ENCODE measurements at places on chromosomes 4 and X.
A peak's percentile ranks its signal among the peaks of the same experiment; 100 is the strongest.

DNA sequence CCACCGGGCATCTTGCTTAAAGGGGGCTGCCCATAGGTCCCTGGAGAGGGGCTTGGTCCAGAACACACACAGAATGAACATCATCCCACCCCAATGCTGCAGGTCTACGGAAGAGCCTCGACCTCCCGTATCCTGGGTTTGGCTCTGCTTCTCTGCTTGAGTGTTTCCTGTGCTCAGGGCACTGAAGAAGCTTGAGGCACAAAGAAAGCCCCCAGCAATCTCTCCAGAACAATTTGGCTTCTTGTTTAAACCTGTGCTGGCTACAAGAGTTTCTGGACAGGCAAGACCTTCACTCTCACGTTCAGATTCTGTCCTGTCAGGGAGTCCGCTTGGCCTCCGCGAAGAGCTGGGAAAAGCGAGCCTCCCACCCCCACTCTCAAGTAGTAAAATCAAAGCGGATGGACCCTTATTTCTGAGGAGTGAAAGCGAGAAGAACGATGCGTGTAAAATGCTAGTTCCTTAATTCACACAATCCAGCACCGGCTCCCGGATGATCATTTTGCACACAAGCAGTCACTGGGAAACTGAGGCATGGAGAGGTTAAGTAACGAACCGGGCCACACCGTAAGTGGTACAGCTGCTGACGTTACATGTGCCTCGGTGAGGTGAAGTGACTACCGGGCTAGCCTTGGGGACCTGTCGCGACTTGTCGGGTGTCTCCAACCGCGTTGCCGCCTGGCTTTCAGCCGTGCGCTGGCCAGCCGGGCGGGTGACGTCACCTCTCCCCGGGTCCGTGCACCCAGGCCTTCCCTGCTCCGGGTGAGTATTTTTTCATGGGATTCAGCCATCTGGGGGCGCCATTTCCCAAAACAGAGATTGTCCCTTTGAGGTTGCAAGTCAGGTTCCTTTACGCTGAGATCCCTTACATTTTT is 3.1 kb upstream of the SFRP2 start:
- no peak for DNase-seq

DNA sequence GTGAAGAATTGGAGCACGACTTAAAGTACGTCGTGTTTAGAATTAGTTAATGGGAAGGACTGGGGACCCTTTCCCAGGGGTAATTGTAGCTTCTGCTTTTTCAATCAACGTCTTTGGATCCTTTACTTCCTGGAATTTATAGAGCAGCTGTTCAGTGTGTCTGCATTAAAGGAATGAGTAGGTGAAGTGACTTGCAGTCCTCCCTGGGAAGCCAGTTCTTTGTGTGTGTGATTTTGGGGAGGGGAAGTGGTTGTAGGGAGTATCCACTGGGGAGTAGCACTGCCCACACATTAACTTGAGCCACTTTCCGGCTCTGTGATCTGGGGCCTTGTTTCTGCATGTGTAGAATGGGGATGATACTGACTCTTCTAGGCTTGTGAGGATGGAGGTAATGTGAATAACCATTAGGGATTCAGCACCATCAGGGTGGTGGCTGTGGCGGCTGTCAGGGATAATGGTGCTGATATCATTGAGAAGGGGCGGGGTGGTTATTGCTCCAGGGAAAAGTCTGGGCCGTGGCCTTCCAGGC is 54.7 kb downstream of the TMEM131L start:
- DNase-seq = no peak

GRCh38 chr4:77132652-77133312 is 24.2 kb upstream of the CCNG2 start:
- DNase-seq = no peak

- DNase-seq = no peak
These were observed 9.0 kb upstream of the TMEM144 start for GRCh38 chr4:158201322-158201721.

DNA sequence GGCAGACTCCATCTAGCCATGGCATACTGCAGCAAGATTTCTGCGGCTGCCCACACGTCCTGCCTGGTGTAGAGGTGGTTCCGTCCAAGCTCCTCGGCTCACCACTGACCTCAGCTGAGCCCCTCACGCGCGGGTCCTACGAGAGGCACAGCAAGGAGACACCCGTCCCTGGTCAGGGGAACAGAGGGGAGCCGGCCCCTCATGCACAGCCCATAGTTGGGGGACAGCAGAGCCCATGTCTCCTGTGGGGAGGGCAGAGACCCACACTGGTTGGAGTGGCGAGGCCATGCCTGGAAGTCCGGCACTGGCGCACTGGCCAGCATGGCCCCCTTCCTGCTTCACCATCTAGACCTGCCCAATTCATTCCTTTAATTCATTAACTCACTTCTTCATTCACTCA is 80.8 kb downstream of the HTRA3 start:
- DNase-seq = no peak

DNA sequence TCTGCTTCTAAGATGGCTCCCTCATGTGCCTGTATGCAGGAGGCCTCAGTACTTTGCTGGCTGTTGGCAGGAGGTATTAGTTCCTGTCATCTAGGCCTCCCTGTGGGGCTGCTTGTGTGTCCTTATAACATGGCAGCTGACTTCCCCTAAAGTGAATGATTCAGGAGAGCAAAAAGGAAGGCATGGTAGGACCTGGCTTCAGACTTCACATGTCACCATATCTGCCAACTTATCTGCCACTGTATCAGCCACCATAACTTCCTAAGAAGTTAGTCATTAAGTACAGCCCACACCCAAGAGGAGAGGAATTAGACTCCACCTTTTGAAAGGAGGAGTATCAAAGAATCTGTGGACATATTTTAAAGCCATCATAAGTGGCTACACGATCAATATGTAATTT is 122.5 kb downstream of the UCHL1 start:
- no peak for DNase-seq

GRCh38 chrX:32395878-32396277 is 815.5 kb downstream of the DMD start:
- DNase-seq = no peak

DNA sequence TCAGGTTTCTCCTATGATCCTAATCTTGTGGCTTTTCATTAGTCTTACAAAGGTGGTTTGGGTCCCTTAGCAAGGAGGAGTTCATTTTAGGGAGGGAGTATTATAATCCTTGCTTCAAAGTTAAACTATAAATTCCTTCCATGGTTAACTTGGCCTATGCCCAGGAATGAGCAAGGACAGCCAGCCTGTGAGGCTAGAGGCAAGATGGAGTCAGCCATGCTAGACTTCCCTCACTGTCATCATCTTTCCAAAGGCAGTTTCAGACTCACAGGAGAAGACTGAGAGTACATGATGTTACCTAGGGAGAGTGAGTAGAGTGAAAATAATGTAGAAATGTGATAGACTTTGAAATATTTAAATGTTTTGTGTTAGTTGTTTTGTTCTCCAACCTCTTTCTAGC is 192.3 kb downstream of the GPAT3 start:
- DNase-seq = no peak

- DNase-seq = no peak
These were observed 836.6 kb upstream of the PRKX start for GRCh38 chrX:4550018-4550417.

DNA sequence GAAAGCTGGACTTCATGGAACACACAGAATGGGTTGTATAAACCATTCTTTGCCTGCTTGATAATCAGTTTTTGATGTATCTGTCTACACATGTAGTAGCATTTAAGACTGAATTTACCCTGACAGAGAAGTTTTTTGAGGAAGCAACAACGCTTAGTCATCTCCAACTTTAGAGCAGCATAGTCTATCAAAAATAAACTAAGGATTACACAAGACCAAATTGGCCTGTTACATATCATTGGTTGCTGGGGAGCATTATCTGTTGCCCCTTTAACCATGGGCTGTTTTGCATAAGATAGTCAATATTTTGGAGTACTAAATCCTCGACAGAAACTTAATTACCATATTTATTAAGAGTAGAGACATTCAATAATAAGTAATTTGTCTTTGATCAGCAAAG is 347.4 kb downstream of the FAM47B start:
- DNase-seq = no peak

GRCh38 chrX:129642641-129643040 is 12.1 kb downstream of the APLN start:
- no peak for DNase-seq

DNA sequence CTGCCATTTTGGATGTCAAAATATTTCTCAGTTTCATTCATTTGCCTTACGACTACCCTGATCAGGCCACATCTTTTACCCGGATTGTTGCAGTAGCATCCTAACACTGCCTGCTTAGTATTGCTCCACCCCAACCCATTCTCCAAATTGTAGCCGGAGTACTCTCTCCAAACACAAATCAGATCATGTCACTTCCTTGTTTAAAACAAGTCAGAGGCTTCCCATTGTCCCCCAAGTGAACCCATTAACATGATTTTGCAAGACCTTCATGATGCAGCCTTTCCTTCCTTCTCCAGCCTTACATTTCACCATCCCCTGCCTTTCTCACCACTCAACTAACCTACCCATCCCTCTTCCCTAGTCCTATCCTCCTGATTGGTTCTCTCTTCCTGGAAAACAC is 53.1 kb downstream of the FANCB start:
- DNase-seq = no peak

- DNase-seq = no peak
These were observed 17.2 kb upstream of the CENPU start for GRCh38 chr4:184750926-184751584.

GRCh38 chrX:17627026-17627425 is 110.3 kb upstream of the SCML1 start:
- no peak for DNase-seq

DNA sequence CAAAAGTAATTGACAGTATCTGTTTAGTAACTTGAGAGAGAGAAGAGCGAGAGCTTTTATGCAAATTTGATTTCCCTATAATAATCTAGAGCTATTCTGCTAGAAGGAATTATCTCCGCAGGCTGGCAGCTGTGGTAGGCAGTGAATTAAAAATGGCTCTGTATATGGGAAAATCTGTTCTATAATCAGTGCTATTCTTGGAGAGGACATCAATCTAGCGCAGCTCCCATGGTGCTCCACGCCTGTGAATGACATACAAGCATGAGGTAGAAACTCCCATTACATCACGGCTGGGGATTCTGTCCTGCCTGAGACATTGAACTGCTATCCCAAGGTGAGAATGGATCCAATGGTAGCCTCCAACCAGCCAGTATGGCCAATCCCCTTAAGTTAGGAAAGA is 179.0 kb downstream of the DHX15 start:
- peak; percentile 4 for DNase-seq

GRCh38 chr4:36243355-36244256 is 708 bp downstream of the ARAP2 start:
- DNase-seq = peak; percentile 73

DNA sequence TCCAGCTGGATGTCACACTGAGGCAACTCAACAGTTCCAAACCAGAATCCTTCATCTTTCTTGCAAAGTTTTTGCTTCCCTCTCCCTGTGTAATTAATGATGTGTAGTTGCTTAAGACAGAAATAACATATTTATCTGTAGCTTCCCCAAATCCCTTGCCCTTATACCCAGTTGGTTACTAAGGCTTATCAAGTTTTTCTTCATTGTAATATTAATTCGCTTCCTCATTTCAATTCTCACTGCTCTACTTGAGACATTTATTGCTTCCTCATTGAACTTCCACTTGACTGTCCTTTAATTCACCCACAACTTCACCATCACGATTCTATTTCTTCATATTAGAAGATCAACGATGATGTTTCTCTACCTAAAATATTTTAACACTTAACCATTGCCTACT is 386.6 kb upstream of the CPEB2 start:
- DNase-seq = no peak

Measured in amygdala (tissue), 56 donors.